ENCODE measurements at places on chromosomes 7 and 10. TPM values are rescaled to one million over a fixed set of nuclear protein-coding genes. Genes with fewer than 3 reads are reported as not detected.

MALRD1 gene
- not detected for total RNA-seq

IDI2 gene
- total RNA-seq, result not detected

CYP2C19 gene
- total RNA-seq, result not detected

MLXIPL gene
- 297 TPM for total RNA-seq

PIK3AP1 gene
- 5.9 TPM for total RNA-seq

CNPY1 gene
- total RNA-seq, result not detected

KIAA1549 gene
- total RNA-seq, result 0.11 TPM

CHAT gene
- not detected for total RNA-seq

WASHC2A gene
- total RNA-seq, result 13.5 TPM

Data from ascending aorta (tissue), 2 donors.